Right ventricle myocardium superior (tissue), 1 donor: ENCODE measurements at places on chromosomes 2 and 18.
A peak's percentile ranks its signal among the peaks of the same experiment; 100 is the strongest.

GRCh38 chr2:26521054-26521912 is 43.4 kb upstream of the OTOF start:
- DNase-seq = no peak

- peak; percentile 37 for DNase-seq
Measured at GRCh38 chr2:179861027-179861415, 391 bp downstream of the ZNF385B start.

DNA sequence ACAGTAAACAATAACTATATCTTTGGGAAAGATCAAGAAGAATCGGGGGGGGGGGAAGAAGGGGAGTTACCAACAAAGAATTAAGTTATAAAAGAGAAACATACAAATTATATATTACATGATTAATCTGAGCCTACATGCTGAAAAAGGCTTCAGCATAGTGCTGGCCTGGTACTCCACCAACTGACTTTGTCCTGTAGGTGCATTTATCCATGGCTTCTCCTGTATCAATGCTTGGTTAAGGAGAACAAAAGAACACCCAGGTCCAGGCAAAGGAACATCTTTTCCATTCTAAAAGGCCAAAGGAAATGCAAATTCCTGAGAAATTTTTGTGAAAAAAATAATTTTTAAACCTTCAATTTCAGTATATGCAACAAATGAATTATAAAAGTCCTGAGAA is 24.2 kb downstream of the RPRD1A start:
- DNase-seq = no peak

- DNase-seq = no peak
Measured at GRCh38 chr18:29160170-29160569, 983.2 kb upstream of the CDH2 start.

DNA sequence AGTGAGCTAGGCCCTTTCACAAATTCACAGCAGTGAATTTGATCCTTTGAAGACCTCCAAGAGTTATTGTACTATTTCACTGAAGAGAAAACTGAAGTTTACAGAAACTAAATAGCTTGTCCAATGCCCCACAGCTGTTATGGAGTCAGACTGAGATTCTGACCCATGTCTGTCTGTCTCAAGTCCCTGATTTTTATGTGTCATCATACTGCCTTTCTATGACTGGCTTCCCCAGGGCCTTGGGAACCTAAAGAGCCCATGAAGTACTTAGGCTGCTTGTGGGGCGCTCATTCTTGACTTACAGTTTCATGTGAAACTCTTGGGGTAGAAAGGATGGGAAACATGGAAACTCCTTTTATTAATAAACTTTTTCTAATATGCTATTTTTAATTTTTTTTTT is 107.7 kb downstream of the ATL2 start:
- no peak for DNase-seq

DNA sequence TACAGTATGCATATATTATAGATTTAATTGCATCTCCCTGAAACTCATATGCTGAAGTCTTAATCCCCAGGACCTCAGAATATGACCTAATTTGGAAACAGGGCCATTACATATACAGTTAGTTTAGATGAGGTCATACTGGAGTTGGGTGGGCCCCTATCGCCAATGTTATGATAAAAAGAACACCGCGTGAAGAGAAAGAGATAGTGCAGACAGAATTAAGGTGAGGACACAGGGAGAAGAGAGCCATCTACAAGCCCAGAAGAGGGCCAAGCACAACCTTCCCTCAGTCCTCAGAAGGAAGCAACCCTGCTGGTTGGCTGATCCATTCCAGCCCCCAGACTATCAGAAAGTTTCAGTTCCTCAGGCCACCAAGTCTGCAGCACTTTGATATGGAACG is 311.9 kb upstream of the RAB6C start:
- DNase-seq = no peak

- DNase-seq = no peak
Measured at GRCh38 chr2:117686699-117687098, 127.8 kb upstream of the DDX18 start.

GRCh38 chr2:207895274-207895860 is 125.7 kb upstream of the FZD5 start:
- no peak for DNase-seq

GRCh38 chr2:204024503-204024902 is 87.9 kb downstream of the ICOS start:
- no peak for DNase-seq

GRCh38 chr18:2959341-2959740 is 53.6 kb downstream of the LPIN2 start:
- no peak for DNase-seq

DNA sequence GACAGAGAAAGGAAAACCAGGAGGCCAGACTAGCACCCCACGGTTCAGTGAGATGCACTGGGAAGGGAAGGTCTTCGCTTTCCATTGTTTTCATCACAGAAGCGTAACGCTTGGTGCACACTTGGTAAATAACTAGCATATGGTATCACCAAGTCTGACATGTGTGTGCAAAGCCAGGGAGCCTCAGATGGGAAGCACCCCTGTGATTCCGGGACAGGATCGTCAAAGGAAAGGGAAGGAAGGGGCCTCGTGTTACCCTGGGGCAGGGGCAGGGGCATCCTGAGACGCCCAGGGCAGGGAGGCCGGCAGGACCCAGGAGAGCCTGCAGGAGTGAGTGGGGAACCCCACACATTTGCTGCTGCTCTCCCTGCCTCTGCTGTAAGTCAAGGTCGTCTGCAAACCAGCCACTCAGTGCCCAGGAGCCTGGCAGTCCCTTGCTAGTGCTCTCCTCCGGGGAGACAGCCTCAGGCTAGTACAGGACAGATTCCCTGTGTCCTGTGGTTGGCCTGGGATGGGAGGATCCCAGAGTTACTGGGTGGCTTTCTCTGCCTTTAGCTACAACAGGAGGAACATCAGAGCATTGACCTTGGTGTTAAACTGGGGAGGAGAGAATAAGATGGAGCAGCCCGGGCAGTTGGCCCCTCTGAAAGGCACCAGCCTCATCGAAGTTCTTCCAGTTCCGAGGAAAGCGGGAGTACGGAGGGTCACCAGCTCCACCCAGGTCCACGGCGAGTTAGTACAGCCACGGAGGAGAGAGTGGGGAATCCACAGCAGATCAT is 192.5 kb downstream of the NDUFA10 start:
- no peak for DNase-seq

DNA sequence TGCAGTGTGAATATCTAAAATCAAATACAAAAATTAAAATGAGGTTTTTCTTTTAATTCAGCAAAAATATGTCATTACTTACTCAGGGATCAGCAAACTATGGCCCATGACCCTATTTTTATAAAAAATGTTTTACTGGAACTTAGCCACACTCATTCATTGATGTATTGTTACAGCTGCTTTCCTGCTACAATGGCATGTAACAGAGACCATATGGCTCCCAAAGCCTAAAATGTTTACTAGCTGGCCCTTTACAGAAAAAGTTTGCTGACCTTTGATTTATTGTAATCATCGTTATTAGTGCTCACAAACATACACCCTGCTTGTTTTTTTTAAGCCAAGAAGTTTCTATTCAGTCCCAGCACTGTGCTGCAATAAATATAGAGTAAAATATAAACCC is 120.3 kb downstream of the PLA2R1 start:
- DNase-seq = no peak

GRCh38 chr18:52536039-52536438 is 196.0 kb downstream of the DCC start:
- no peak for DNase-seq

GRCh38 chr2:100900156-100900795 is 80.3 kb downstream of the NPAS2 start:
- no peak for DNase-seq

- no peak for DNase-seq
Measured at GRCh38 chr2:226466589-226466988, 333.0 kb downstream of the IRS1 start.

DNA sequence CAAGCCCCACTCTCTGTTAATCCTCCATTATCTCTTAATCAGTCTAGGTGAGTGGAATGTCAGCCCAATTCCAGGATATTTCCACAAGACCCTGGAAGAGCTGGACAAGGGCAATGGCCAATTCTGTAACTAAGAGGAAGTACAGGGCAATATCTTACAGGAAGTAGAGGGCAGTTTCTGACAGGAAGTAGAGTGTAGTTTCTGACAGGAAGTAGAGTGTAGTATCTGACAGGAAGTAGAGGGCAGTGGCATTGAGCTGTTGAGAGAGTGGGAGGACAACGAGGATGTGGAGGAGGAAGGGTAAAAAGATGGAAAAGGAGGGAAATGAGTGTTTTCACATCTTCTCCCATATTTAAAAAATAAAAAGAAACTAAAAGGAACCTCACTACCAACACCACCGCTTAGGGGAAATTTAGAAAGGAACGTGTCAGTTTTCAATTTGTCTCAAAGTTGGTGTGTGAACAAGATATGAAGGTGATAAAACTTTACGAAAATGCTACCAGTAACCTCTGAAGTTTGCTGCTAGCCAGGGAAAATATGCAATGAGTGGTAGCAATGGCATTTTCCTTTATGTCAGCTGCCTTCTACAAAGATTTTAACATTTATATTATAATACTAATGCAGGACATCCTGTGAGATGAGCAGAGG is 430.9 kb upstream of the HNRNPA3 start:
- DNase-seq = no peak

DNA sequence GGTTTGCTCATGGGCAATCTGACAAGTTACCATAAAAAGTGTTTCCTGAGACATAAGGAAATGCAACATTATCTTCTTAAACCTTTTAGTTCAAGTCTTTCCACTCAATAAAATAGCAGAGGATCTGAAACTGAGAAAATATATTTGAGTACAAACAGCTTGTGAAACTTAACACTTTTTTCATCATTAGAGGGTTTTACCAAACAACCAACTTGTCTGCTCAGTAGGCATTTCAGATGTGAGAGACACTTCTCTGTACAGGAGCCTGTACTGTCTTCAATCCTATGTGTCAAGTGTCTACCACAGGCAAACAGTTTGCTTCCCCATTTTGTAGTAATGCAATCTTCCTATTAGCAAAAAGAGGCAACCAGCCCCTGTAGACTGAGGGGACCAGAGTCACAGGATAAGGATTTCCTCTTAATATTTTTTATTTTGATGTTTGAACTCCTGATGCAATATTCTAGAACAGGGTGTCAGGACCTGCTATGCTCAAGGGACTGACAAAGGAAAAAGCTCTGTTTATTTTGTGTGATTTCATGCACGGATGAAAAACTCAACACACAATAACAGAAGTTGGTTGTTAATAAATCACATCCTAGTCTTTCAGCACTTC is 159.1 kb upstream of the LHCGR start:
- no peak for DNase-seq

DNA sequence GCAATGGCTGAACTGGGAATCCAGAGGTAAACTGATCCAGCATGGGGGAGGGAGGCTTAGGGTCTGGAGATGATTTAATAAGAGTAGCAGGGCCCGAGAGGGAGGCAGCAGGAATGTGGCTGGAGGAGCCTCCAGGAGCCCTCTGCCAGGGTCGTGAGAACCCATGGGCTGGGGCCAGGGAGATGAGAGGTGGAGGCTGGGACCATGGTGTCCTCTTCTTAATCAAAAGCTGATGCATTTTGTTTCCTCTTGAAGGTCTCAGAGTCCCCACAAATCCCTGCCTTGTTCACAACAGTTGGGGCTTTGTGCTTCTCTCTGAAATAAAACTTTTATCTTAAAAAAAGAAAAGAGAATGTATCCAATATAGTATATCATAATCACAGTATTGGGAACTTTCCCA is 123.7 kb upstream of the ZNF516 start:
- no peak for DNase-seq

- DNase-seq = no peak
Measured at GRCh38 chr2:18690342-18690741, 101.0 kb upstream of the NT5C1B start.

DNA sequence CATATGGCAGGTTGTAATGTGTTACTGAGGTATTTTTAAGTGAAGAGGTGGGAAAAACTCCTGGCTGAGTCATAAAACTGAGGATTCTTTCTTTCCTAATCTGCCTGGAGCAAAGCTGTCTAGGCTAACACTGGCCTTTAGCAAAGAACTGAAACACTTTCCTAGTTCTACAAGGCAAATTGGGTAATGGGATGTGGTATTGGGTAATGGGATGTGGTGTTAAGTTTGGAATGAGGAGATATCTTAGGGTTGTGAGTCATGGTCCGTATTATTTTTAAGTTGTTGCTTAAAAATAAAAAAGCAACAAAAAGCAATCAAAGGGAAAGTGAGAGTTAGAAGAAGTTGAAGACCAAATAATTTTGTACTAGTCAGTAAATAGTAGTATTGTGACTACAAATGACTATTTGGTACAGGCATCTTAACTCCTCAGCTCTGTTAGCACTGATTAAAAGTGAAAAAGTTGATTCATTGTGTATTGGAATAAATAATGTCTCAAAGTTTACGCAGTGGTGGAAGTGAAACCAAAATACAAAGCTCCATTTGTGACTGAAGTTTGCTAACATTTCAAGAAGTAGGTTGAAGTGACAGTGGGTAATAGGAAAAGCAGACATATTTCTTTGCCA is 216.8 kb downstream of the CAMKMT start:
- DNase-seq = no peak

GRCh38 chr2:188122985-188123384 is 168.7 kb upstream of the GULP1 start:
- no peak for DNase-seq

- no peak for DNase-seq
Measured at GRCh38 chr2:61558160-61558559, 20.0 kb upstream of the XPO1 start.

GRCh38 chr2:203934041-203934492 is 2.5 kb upstream of the ICOS start:
- DNase-seq = no peak

GRCh38 chr2:180122874-180123273 is 115.8 kb upstream of the CWC22 start:
- no peak for DNase-seq

- DNase-seq = no peak
Measured at GRCh38 chr2:147398996-147399395, 445.8 kb upstream of the ACVR2A start.

- DNase-seq = no peak
Measured at GRCh38 chr2:23861952-23862351, 65.0 kb downstream of the ATAD2B start.

DNA sequence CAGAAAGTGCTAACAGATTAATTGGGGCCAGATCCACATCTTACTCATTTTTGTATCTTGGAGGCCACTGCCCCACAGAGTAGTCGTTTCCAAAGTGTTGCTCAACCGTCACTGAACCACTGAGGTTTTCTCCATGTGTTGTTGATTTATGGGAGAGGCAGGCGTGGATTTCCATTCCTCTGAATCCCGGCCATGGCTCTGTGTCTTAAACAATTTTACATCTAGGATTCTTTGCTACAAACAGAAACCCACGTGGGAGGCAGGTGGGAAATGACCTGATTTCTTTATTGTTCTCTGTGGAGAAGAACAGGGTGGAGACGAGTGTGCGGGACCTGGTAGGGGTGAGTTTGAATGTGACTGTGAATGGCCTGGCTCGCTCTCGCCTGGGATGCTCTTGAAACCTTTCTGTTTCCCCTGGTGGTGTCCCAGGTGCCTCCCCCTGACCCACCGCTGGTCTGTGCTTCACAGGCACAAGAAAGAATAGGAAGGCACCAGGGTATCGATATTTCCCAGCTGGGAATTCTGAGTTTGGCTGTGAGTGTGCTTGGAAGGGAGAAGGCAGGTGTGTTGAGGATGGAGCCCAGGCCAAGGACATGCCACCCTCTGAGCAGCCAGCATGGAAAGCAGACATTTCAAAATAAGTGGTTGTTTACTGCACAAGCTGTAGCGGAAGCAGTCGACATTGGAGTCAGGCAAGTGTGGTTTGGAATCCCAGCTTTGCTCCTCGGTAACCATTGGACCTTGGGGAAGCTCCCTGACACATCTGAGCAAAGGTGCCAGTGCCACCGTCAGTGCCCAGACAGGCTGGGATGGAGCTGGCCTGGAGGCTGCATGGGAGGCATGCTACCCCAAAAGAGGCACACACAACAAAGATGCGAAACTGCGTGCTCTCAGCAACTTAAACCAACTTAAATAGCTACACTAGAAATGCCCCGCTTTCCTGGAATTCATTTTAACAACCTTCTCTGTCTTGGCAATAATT is 50.0 kb downstream of the LPIN1 start:
- DNase-seq = no peak
